Stimulated activated CD4-positive, alpha-beta T cell treated with anti-CD3 and anti-CD28 coated beads, Interleukin-2, amount 100 ng/mL, for 48 hours (primary cell): ENCODE measurements at places on chromosomes 11 and 22.

DNA sequence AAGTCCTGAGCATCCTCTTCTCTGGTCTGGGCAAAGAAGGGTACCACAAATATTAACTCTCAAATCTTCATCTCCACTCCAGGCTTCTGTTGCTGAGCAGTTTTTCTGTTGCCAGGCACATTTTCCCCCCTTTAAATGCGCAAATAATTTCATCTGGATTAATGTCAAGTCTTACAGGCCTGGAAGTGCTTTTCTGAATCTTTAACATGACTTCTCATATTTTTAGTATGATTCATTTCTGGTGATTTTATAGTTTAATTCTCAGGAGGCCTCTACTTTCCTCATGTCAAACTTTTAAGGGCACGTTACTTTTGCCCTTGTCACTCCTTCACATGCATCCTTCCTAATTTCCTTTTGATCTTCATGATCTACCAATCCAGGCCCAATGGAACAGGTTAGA is 510.2 kb downstream of the METTL15 start:
- DNase-seq: no peak

- no peak for DNase-seq
Observed at GRCh38 chr11:69123593-69124545, 31.9 kb upstream of the SMIM38 start.

- no peak for DNase-seq
Observed at GRCh38 chr11:69642549-69642912, 1.6 kb downstream of the CCND1 start.

- no peak for DNase-seq
Observed at GRCh38 chr11:69312453-69313404, 18.8 kb downstream of the MYEOV start.

DNA sequence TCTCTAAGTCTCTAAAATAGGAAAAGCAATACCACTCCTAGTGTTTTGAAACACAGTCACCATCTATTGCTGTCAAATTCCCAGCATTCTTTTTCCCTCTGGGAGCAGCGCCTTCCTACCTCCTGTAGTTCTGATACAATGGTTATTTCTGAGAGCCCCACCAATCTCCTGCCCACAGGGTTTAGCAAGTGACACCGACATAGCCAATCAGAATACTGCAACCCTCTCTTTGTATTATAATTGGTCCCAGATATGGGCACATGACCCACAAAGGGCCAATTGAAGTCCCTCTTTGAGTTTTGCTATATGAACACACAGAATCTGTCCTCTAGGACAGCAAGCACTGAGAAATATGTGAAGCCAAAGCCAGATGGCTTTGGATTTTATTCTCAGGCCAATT is 16.9 kb upstream of the ARHGAP42 start:
- no peak for DNase-seq

GRCh38 chr11:104682206-104682605 is 216.1 kb downstream of the CASP12 start:
- DNase-seq: no peak

DNA sequence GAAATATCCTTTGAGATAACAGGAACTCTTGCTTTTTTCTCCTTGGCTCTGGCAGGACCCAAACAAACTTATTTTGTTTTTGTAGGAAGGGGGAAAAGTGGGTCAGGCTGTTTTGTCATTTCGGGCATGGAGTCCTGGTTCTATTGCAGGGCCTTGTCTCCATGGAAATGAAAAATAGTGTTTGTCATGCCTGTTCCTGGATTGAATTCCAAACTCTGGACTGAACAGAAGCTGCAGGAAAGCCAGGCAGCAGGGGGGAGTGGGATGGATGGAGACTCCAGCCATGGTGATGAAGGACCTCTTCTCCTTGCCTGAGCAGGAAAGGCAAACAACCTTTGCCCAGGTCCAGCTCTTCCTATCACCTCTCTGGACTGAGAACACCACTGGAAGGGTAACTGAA is 87.0 kb downstream of the SCN3B start:
- no peak for DNase-seq

- no peak for DNase-seq
Observed at GRCh38 chr11:47399860-47400767, 8.3 kb upstream of the SLC39A13 start.

GRCh38 chr22:44163536-44163935 is 17.2 kb upstream of the PARVG start:
- no peak for DNase-seq

DNA sequence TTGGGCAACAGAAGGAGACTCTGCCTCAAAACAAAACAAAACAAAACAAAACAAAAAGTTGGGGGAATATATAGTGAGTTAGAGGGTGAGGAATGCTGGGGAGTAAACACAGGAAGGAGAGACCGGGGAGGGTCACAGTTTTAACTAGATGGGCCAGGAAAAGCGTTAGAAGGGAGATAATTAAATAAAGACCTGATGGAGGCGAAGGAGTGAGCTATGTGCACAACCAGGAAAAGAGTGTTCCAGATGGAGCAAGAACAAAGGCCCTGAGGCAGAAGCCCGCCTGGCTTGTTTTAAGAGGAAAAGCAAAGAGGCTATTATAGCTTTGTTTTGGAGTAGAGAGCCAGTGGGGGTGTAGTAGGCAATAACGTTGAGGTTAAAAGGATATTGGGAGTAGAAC is 4.8 kb upstream of the PLA2G6 start:
- DNase-seq: no peak

- no peak for DNase-seq
Observed at GRCh38 chr11:96960926-96961325, 571.1 kb downstream of the JRKL start.

- DNase-seq: no peak
Observed at GRCh38 chr11:92475316-92475715, 250.7 kb downstream of the FAT3 start.

DNA sequence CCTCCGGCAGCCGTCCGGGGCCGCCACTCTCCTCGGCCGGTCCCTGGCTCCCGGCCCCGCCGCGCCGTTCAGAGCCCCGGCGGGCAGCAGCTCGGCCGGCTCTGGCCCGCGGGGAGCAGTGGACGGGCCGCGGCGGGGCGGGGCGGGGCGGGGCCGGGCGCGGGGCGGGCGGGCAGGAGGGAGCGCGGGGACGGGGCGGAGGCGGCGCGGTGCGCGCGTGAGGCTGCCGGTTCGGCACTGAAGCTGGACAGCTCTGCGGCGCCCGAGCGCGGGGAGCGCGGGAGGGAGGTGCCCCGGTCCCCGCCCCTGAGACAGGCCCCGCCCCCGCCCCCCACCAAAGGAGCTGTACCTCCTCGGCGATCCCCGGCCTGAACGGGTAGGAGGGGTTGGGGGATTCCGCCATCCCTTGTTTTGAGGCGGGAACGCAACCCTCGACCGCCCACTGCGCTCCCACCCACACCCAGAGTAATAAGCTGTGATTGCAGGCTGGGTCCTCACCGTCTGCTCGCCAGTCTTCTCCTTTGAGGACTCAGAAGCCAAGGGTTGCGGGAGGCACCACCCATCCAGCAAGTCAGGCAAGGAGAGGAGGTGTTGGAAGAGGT is at the start of gene DRD2:
TSS of gene DRD2 (minus strand) at position 239 of the 602 bp plus-strand sequence. CDS start 50,747 bp downstream, outside the sequence.
- DNase-seq: no peak
